ENCODE measurements at places on chromosomes 11 and 22.

DNA sequence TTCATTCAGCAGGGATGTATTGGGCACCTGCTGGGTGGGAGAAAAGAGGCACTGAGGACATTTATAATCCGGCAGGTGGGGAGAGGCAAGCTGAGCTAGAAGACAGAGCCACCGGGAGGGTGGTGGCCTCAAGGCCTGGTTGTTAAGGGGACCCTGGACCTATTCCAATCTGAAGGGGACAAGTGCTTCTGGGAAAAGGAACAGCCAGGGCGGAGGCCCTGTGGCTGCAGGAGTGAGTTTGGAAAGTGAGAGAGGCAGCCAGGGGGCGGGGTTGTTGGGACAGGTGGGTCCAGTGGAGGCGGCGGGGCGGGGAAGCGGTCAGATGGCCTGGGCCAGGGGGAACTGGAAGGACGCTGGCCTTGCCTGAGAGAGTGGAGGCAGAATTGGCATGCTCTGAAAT lies 29.1 kb downstream of the ANO1 start:
- DNase-seq: no peak

DNA sequence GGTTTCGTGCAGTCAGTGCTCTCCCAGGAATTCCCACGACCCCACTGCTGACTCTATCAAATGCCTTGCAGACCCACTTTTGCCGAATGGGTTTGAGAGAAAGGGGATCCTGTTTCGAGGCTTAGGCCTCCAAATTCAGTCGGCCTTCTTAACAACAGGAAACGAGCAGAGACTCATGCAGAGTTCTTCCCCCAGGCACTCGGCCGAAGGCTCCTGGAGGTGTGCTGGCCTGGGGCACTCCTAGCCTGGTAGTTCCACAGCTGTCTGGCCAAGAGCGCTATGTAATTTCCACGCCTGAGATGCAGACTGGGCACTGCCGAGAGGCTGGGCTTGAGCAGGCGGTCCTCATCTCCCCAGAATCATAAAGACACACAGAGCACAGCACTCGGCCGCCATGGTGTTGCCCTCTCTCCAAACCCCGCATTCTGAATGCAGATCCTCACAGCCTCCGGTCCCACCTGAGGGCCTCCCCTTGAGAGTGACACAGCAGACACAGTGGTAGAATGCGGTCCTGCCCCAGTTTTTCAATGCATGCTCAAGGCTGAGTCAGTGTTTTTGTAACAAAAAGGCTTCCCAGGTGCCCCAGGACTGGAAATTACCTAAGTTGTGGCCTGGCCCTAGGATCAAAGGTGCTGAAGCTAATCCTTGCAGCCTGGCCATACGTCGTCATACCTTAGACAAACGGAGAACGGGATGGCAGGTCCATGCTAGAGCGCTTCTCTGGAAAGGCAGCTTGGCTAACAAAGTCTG lies 30.2 kb upstream of the BID start:
- DNase-seq: no peak

DNA sequence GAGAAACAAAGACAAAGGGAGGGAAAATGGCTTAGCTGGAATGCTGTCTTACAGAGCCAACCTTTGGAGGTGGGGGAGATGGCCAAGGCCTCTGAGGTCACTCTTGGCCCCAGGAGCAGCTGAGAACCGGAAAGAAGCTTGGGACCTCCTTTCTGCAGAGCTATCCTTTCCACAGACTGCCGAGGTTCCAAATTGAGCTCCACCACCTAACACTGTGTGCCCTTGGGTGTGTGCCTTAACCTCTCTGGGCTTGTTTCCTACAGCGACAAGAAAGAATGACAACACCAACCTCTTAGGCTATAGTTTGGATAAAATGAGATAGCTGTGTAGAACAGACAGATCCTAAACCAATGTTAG lies 23.2 kb downstream of the RTN4RL2 start:
- DNase-seq: no peak

DNA sequence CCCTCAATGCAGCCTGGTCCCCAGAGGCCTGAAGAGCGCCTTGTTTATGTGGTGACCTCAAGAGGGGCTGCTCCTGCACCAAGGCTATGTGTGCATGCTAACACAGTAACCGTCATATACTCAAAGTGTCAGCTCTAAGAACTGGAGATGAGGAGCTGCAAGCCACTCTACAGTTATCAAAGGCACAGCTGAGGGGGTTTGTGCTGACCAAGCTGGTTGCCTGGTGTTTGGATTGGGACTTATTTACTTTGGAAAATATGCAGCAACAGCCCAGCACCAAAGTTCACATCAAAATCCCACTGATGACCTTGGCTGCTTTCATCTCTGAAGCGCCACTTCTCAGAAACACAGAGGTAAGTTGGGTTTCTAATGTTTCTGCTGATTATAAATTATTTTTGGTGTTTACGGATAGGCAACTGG lies at the start of gene SERPIND1:
Gene SERPIND1 (plus strand): TSS at position 321 of the 420 bp plus-strand sequence. CDS start 5,200 bp downstream, outside the sequence.
- no peak for DNase-seq

GRCh38 chr11:118106789-118107335 lies 20.1 kb upstream of the SMIM35 start:
- no peak for DNase-seq

DNA sequence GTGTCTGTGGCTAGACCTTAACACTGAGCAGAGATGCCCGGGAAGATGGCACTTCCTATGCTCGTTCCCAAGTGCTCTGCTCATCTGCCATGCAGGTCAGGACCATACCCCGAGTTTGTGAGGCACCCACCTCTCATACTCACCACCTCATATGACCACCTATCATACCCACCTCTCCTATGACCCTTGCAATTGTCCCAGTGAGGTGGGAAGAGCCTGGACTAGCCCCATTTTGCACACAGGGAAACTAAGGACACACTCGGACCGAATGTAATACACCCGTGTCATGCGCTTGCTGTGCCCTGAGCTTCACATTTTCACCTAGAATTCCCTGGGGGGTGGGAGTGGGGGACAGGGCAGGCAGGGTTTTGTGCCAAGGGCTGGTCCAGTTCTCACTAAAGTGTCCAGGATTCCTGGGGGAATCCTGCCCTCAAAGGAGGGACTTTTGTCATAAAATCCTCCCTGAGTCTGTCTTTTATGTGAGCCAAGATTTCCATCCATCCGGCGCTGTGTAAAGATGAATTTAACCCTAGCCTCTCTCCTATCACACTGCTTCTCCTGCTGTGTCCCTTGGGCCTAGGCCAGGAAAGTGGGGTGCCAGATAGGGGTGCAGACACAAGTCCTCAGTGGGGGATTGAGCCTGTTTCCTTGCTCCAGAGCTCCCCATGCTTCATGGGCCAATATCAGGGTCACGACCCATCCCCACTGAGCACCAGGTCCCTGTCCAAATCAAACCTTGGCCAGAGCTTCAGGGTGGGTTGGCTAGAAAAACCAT lies 20.0 kb downstream of the TPBGL start:
- peak; percentile 9 for DNase-seq

GRCh38 chr11:45872651-45873356 lies 12.6 kb upstream of the MAPK8IP1 start:
- peak; percentile 68 for DNase-seq

DNA sequence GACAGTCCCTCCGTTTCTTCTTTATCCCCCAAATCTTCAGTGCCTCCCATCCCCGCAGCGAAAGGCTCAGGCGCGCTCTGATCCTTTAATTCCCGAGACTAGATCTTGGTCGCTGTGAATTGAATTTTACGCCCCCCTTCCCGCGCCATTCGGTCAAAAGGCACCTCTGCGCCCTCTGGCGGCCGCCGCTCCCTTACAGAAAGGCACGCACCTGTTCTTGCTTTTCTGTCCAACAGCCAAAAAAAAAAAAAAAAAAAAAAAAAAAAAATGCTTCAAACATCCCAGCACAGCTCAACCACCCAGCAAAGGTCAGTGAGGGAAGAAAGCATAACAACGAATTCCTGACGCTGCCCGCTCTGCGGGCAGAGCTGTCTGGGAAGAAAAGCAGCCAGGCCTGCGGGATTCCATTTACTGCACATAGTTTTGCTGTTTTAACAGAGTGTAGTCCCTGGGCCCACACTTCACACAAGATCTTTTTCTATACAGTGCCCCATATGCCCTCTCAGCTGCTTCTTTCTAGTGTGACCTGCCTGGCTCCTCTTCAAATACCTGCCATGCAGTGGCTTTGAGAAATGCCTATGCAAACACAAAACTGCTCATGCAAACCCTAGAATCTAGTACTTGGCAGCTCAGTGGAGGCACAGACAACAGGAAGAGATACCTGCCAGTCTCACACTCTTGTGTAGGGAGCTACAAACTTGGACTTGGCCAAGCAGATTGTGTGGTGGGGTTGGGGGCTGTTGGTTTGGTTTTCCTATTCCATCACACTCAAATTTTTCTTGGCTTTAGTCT lies 1.3 kb upstream of the ESAM start:
- peak; percentile 86 for DNase-seq

DNA sequence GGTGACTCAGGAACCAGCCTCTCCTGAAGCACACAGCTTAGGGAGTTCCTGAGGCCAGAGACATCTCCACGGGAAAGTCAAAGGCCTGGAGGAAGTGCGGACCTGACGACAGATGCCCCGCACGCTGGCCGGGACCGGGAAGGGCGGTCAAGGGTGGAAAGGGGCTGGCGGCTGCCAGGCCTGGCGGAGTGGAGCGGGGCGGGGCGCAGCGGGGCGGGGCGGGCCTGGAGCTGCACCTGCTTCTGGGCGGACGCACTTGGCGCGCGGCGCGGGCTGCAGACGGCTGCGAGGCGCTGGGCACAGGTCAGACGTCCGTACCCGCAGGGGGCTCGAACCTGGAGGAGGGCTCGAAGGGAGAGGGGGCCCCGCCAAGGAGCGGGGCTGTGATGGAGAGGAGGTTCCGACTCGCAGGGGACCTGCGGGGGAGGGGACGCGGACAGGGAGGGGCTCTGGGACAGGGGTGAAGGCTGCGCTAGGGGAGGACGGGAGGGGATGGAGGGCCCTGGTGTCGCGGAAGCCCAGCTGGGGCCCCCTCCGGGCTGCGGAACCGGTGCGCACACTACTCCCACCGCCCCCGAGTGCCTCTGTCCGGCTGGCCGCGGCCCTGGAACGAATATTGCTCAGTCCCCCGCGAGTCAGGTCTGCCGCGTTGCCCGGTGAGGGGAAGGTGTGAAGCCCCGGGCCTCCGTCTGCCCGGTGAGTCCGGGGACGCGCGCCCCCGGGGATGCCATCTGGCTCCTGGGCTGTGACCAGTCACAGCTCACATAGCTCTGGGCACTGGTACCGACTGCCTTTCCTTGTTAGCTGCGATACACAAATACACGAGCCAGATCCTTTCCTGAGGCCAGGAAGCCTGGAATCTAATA lies at the start of gene TMEM45B:
Gene TMEM45B (plus strand): TSS at position 253 of the 866 bp plus-strand sequence. CDS start 36,635 bp downstream, outside the sequence.
- DNase-seq: no peak

DNA sequence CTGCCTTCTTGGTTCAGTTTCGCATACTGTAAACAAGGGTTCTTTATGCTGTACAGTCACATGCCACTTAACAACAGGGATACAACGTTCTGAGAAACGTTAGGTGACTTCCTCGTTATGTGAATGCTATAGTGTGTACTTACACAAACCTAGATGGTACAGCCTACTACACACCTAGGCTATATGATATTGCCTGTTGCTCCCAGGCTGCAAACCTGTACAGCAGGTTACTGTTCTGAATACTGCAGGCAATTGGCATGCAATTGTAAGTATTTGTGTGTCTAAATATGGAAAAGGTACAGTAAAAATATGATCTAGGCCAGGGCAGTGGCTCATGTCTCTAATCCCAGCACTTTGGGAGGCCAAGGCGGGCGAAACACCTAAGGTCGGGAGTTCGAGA lies 85.7 kb upstream of the PRDM11 start:
- no peak for DNase-seq

DNA sequence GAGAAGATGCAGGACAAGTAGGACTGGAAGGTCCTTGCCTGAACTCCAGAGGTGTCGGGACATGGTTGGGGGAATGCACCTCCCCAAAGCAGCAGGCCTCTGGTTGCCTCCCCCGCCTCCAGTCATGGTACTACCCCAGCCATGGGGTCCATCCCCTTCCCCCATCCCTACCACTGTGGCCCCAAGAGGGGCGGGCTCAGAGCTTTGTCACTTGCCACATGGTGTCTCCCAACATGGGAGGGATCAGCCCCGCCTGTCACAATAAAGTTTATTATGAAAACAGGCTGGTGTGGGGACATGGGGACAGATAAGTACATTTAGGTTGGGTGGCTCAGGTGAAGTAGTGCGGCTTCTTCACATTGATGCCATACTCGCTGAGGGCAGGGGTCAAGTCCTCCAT lies 1.4 kb downstream of the TAF10 start:
- no peak for DNase-seq

- no peak for DNase-seq
Observed at GRCh38 chr11:114176321-114176720, 116.8 kb downstream of the ZBTB16 start.

GRCh38 chr11:40226654-40227053 lies 1232.8 kb downstream of the LRRC4C start:
- no peak for DNase-seq

- no peak for DNase-seq
Observed at GRCh38 chr11:79404325-79404724, 36.5 kb downstream of the TENM4 start.

- no peak for DNase-seq
Observed at GRCh38 chr11:2139621-2140337, 590 bp upstream of the IGF2 start.

- DNase-seq: no peak
Observed at GRCh38 chr11:71251761-71252268, 562 bp downstream of the SHANK2 start.

DNA sequence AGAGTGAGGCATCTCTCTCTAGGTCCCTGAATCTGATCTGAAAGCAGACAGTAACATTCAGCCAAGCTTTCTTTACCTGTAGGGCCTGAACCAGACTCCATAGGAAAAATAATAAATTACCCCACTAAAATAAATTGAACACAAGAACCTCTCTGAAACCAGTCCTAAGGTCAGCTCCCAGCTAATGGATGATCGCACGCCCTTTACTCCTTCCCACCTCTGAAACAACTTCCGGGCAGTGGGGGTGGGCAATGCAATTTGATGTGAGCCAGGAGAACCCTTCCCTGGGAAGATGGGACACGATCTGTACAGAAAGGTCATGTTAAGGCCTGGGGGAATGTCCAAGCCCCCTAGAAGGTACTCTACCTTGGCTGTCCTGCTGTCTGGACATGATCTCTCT lies 71.2 kb downstream of the MICAL3 start:
- DNase-seq: no peak

GRCh38 chr22:43129426-43130425 lies 13.5 kb downstream of the MCAT start:
- no peak for DNase-seq

- no peak for DNase-seq
Observed at GRCh38 chr11:32427616-32427934, 7.8 kb downstream of the WT1 start.

DNA sequence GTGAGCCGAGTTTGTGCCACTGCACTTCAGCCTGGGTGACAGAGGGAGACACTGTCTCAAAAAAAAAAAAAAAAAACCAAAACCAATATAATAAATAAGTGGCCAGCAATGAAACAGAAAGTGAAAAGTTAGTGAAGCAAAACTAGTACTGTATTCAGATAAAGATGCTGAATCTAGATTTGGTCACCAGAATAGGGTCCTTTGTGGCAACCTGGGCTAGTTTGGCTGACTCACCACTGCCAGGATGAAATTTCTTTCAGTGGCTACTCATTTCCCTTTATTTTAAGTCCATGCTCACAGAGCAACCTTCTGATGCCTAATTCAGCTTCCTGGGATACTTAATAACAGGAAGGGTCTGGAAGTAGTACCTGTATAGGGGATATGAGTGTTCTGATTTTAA lies 26.0 kb downstream of the LIMK2 start:
- no peak for DNase-seq
